HuH-7 (cell line): ENCODE measurements at places on chromosomes 11 and 22.

- peak; percentile 84 for DNase-seq
These were observed 24.4 kb downstream of the P2RY2 start for GRCh38 chr11:73242251-73243092.

DNA sequence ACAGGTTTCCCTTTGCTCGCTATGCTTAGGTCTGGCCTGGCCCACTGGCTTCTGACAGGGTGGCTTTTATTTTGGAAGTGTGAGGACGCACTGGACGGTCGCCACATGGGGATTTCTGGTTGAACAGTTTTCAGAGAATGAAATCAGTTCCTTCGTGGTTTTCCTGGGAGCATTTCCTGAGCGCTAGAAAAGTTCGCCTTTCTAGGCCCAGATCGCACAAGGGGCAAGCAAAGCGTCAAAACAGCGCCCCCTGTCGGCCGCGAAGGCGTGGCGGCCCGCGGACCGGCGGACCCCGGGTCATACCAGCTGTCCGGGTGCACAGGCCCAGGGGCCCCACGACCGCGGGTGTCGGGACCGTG, 12.7 kb upstream of the CYP2R1 start:
- DNase-seq: peak; percentile 51

- no peak for DNase-seq
These were observed 99.4 kb upstream of the PITPNB start for GRCh38 chr22:28018461-28018927.

DNA sequence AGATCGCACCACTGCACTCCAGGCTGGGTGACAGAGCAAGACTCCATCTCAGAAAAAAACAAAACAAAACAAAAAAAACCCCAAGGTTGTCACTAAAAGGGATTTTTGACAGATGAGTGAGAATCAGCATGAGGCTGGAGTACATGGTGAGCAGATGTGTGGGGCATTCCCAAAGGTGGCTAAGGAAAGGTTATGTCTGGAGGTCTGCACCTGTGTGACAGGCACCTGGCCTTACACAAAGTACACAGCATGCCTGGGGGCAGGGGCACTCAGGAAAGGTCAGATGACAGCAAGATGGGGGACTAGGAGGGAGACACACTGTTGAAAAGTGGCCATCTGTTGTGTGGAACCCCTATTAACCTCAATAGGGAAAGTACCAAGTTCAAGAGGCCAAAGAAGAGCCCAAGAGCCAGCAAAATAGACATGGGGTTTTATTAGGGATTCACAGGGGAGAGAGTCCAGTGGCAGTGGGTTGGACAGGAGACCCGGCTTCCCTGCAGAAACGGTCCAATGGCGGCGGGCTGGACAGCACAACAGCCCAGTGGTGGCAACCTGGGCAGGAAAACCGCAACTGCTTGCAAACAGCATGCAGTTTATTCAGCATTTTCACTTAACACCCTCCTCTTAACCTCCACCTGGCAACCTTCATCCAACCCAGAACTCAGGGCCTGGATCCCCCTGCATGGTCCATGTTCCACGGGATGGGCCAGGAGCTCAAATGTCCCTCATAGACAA, 101.1 kb downstream of the MICAL2 start:
- DNase-seq: no peak

DNA sequence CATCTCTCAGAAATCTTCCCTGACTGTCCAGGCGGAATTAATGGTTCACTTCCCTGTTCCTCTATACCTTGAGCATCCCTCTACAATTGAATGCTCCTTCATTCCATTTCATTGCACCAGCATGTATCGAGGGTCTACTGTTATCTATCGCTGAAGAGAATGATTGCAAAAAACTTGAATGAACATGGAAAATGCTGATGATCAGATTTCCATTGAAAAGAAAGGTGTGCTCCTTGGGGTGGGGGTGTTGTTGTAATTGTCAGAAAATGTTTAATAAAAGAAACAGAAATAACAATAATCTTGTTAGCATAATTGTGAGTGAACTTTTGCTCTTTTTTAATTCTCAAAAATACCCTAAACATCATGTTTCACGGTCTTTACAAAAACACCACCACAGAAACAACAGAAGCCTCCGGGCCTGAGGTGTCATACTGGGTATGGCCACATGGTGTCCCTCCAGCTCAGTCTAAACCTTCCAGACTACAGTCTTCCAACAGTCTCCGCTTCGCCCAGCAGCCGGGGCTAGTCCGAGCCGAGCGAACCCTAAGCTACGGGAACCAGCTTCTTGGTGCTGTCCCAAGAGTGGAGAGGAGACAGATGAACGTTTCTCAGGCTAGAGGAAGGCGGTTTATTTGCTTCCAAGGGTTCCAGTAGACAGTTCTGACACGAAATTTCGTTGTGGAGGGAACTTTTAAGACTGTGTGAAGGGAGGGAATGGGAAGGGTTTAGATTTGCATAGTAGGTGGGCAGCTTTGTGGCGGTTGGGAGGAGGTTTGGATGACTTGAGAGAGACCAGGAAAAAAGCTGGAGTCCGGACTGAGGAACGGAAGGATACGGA, 75.8 kb upstream of the ZBED5 start:
- peak; percentile 65 for DNase-seq

DNA sequence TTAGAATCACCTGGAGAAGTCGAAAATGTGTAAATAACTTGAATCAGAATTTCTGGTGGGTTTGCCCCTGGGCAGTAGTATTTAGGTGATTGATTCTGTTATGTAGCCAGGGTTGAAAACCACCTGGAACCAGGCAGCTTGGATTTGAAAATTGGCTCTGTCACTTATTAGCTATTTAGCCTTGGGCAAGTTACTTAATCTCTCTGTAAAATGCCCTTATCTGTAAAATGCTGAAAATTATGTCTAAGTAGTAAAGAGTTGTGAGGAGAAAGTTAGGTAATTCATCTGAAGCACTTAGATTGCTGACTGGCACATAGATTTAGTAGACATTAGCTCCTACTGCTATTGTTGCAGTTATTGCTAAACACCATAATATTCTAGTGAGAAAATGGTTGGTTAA, 49.3 kb downstream of the PPME1 start:
- no peak for DNase-seq

DNA sequence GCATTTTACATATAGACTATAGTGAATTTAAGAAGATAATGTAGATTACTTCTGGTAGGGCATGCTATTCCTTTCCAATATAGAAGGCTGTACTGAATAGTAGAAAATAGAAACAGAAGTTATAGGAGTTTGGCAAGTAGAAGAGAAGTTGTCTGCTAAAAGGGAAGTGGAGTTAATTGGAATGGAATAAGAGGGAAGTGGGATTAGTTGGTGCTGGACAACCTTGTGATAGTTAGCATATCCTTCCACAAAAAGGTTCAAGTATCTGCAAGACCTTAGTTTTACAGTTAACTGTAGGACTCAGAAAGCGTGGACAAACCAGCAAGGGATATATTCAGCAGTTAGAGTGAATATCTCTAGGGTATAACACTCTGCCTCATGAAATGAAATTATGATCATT, 185.5 kb downstream of the SWAP70 start:
- no peak for DNase-seq

- no peak for DNase-seq
These were observed 351.5 kb downstream of the BRD1 start for GRCh38 chr22:49476176-49476575.

DNA sequence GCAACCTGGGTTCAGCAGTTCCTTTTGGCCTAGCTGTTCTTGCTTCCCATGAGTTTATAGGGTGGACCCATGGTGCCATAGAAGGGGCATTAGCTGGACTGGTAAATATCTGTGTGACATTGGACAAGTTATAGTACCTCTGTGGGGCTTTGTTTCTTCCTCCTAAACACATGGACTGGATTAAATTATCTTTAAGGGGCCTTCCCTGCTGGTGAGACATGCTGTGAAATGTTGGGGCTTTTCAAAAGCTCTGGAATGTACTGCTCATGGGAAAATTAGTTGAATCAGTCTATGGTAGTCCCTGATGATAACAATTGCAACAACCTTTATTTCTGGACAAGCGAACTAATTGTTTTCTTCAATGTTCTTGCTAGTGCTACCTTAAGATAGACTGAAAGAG, 276.2 kb downstream of the BLID start:
- no peak for DNase-seq
